ENCODE measurements at places on chromosomes 3 and 15.

DNA sequence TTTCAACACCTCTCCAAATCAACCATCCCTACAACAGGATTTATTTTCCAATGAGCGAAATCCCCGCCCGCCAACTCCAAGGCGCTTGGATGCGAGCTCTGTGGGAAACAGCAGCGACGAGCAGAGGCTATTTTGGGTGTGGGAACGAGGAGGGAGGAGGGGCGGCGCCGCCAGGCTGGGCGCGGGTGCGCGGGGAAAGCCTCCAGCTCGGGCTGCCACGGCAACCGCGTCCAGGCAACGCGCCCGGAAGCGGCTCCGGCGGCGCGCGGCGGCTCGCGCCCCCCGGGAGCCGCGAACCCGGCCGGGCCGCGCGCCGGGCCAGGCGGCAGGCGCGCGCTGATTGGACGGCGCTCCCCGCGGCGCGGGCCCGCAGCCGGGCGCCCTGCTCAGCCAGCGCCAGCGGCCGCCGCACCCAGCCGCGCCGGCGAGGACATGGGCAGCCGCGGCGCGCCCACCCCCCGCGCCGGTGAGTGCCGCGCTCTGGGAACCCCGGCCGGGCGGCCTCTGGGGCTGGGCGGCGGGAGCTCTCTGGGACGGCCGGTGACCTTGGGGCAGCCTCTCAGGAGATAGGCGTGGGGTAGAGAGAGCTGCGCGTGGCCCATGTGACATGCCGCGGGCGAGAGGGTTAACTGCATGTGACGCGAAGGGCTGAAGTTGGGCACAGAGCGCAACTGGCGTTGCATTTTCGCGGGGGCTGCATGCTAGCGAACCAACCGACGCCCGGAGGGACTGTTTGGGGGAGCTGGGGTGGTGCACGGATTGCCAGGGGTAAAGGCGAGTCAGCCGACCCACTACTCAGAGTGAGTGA is at the start of gene FAM81A:
TSS of gene FAM81A (plus strand) at position 370 of the 808 bp plus-strand sequence. CDS start 20,441 bp downstream, outside the sequence.
- peak; percentile 68 for DNase-seq

- DNase-seq: no peak
These were observed 158.0 kb upstream of the TMC3 start for GRCh38 chr15:81532001-81532400.

- DNase-seq: peak; percentile 79
These were observed 31.0 kb downstream of the POC1A start for GRCh38 chr3:52123106-52123725.

GRCh38 chr3:73787620-73788019 is 162.9 kb upstream of the PDZRN3 start:
- DNase-seq: no peak

DNA sequence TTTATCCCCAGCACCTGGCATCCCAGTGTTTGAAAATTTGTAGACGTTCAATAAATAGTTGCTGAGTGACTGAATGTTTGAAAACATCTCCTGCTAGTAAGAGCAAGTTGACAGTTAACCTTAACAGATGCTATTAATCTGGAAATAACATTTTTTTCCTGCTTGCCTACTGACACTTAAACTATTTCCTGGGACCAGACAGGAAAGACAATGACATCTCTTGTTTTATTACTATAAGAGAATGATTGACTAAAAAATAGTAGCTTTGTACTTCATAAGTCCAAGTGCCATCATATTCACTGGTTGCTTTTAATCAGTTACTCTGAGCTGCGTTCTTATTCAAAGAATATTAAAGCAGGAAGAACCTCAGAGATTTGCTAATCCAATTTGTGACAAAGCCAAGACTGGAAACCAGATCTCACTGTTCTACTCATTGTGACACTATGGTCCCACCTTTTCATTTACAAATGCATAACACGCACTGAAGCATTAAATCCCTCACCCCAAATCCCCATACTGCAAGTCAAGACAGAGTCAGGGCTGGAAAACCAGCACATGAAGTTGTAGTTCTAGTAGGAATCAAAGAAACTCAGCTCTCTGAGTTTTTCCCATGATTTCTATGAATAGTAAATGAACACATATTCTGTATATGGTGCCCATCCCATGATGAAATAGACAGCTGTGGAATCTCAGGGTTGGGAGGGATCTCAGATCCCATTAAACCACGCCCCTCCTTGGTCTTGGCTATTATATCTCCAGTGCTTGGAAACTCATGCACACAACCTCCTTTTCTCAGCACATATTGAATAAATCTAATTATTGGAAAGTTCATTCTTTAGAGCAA is 212.7 kb upstream of the P2RY1 start:
- DNase-seq: no peak

DNA sequence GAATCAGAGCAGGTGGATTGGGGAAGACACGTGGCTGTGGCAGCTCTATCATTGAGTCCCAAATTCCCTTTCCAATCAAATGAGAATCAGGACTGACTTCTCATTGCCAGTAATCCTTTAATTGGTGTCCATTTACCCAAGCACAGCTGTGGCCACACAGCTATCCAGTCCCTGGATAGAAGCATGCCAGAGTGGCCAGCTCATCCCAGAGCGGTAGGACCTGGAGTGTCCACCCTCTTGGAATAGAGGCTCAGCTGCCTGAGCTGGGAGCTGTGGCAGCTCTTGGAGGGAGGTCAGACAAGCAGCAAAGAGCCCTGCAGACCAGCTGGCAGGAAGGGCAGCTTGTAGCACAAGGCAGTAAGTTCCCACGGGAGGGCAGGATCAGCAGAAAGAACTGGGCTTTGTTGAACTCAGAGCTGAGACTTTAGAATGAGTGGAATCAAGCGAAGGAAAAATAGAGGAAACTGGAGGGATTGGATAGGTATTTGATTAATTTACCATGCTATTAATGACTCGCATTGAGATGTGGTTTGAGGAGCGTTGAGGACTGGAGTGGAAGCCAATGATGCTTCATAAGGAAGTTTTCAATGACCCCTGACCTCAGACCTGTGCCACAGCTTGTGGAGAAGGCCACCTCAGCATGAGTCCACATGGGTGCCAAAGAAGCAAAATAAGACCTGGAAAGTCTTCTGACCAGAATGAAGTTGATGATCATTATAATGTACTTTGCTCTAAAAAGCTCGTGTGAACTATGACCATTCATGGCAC is 6.9 kb upstream of the ALPK3 start:
- no peak for DNase-seq

DNA sequence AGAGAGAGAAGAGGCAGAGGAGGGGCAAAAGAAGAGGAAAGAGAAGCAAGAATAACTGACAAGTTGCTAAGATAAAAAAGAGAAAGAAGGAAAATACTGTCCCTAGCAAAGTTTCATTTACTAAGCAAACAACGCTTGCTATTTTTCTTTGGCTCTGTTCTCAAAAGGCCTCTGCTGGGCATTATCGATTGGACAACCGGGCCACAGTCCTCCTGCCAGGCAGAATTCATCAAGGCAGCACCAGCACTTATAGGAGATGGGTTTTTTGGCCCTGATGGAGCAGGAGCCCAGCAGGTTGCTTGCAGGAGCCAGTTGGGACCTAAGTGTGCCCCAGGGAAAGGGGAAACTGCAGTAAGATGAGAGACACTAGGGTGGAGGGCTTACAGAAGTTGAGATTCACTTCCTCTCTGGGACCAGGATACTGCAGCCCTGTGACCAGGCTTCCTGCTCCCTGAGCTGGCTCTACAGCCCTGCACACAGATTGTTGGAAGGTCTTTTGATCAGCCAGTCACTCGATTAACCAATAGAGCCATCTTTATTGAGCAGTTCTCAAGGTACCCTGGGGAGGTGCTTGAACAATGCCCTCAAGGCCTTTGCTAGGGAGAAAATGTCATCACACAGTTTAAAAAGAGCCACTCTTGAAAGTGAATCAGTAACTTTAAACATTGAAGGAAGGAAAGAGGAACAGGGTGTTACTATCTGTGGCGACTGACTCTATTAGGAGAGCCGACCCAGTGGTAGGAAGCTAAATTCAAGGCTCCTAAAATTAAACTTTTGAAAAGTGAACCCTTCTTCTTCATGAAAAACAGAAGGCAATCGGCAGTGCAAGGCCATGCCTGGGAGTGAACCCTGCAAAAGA is 28.8 kb upstream of the GLCE start:
- peak; percentile 67 for DNase-seq

DNA sequence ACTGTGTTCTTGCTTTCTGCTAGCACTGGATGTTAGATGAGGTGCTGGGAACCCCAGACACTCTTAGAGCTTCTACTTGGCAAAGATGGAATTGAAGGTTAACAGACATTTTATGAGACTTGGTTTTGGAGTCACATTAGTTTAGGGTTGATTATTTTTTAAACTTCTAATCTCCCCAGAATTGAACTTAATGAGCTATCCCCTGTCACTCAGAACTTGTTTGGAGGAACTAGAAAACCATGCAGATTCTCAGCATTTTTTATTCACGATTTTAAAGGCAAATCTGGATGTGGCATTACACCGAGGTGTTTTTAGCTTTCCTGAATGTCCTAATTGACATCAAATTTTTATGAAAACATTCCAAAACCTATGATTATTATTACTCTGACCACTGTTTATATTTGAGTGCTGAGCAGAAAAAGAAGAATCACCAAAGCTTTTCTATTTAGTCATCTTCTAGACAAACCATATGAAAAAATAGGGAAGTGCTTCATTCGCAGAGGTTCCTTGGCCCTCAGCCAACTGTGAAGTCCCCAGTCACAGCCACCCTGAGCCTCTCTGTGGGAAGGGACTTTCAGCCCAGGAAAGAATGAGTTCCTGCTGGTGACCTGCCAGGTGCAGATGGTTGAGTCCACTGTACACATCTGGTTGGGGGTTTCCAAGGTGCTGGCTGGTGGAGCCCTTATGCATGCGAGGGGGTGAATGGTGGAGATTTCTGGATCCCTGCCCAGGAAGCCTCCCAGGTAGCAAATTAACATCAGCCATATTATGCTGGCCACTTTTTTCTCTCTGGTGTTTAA is 196.0 kb upstream of the TOPAZ1 start:
- peak; percentile 88 for DNase-seq
